ENCODE measurements at places on chromosomes 2 and 18.

- no peak for DNase-seq
Observed at GRCh38 chr2:235113854-235114253, 162.0 kb downstream of the SH3BP4 start.

DNA sequence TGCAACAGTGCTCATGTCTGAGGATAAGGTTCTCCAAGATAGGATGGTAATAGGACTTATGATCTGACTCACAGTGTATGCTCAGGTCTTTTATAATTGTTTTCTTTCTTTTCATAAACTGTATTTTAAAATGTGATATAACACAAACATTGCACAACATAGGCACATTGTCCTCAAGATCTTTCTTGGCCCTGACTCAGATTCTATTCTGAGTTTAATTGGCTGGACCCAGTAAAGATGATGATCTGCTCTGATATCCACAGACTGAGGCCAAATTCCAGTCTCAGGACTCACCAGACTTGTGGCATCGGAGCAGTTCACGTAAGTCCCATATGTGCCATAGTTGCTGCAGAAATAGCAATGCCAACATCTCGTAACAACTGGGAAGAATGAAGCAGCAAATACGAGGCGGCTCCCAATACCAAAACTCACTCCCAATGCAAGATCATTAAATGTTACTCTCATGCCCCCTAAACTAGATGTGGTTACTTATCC is 448.9 kb upstream of the SLC14A2 start:
- DNase-seq = no peak

GRCh38 chr2:54298514-54298913 is 42.5 kb upstream of the TSPYL6 start:
- DNase-seq = no peak

DNA sequence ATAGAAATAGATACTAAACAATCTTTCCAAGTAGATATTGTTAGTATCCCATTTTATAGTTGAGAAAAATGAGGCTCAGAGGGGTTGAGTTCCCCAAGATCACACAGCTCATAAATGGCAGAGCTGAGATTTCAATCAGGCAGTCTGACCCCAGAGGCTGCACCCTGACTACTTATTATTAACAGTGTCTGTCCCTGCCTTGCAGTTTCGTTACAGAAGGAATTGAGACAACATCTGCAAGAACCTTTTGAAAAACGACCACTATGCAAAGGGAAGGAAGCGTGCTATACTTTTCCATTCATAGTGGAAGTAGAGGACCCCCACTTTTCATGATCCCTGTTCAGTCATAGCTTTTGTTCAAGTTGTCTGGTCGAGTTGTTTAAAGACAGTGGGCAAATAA is 53.2 kb upstream of the SEC11C start:
- DNase-seq = no peak

- no peak for DNase-seq
Observed at GRCh38 chr2:97355887-97356286, 233.8 kb downstream of the ANKRD36B start.

DNA sequence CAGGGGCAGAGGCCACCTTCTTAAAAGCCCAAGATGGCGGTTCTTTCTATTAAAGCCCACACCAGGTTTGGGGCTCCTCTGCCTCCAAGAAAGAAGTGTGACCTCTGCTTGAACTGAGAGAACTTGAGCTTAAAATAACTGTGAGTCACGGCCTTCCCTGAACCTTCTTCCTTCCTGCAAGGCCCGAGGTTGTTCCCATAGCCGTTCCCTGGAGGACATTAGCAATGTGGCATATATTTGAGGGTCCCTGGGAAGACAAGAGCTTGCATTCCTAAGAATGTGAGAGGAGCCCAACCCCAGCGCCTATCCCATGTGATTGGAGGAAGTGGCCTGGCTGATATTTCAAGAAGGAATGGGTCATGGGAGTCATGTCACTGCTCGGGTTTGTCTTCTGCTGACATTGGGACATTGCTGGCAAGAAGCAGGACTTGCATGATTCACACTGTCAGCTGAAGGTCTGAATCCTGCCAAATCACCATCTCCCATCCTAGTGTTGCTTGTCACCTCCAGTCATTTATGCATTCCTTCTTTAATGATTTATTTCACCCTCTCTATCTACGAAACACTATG is 168.1 kb downstream of the TRIB2 start:
- no peak for DNase-seq

- DNase-seq = no peak
Observed at GRCh38 chr2:122736279-122736678, 980.8 kb downstream of the TSN start.

GRCh38 chr2:107132070-107132469 is 246.1 kb upstream of the ST6GAL2 start:
- no peak for DNase-seq

- DNase-seq = no peak
Observed at GRCh38 chr2:224433442-224433841, 31.5 kb upstream of the FAM124B start.

- no peak for DNase-seq
Observed at GRCh38 chr2:1658394-1659151, 85.7 kb downstream of the PXDN start.

DNA sequence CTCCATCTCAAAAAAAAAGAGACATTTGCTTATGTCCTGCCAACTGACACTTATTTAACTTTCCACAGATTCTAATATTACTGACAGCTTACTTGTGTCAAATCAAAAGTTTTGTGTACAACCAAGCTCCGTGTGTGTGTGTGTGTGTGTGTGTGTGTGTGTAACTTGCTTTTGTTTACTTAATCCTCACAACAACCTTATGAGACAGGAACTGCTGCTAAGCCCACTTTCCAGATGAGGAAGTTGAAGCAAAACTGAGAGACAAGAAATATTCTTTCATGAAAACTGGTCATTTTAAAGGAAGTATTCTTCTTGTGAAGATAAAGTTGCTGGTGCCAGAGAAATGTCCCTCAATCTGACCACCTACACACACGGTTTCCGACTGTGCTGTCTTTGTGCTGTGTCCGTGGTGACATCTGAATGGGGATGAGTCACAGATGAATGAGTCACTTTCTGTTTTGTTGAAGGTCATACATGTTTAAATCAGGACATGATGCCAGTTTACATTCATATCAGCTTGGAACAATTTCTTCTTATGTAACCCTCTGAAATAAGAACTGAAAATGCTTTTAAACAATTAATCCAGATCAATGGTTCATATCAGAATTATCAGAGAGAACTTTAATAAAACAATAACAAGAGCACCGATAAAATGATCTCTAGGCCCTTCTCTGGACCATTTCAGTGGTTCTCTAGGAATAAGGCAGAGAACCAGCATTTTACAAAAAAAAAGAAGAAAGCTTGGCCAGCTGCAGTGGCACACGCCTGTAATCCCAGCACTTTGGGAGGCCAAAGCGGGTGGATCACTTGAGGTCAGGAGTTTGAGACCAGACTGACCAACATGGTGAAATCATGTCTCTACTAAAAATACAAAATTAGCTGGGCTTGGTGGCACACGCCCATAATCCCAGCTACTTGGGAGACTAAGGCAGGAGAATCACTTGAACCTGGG is 95.5 kb downstream of the THNSL2 start:
- DNase-seq = peak; percentile 1

DNA sequence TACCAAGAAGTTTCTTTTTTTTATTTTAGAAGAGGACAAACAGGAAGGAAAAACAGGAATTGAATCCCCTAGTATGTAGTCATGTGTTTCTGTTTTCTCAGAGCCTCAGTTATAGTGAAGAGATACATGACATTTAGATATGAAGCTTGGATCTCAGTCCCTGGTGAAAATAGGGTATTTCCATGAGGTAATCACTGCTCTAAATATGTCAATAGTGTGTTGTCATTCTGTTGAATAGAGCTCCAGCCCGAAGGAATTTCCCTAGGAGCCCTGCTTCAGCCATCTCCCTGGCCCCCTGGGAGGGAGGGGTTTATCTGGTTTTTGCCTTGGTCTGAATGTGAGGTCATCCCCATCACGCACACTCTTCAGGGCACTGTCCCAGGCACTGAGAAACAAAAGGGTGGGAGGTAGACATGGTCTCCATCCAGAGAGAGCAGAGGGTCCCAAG is 47.1 kb upstream of the REL start:
- DNase-seq = peak; percentile 55

- no peak for DNase-seq
Observed at GRCh38 chr2:100238471-100238870, 83.8 kb downstream of the LONRF2 start.

- no peak for DNase-seq
Observed at GRCh38 chr2:60509066-60509465, 44.4 kb downstream of the BCL11A start.

GRCh38 chr2:39942950-39943349 is 163.9 kb upstream of the THUMPD2 start:
- no peak for DNase-seq

- no peak for DNase-seq
Observed at GRCh38 chr18:32048507-32049091, 30.0 kb downstream of the RNF125 start.

DNA sequence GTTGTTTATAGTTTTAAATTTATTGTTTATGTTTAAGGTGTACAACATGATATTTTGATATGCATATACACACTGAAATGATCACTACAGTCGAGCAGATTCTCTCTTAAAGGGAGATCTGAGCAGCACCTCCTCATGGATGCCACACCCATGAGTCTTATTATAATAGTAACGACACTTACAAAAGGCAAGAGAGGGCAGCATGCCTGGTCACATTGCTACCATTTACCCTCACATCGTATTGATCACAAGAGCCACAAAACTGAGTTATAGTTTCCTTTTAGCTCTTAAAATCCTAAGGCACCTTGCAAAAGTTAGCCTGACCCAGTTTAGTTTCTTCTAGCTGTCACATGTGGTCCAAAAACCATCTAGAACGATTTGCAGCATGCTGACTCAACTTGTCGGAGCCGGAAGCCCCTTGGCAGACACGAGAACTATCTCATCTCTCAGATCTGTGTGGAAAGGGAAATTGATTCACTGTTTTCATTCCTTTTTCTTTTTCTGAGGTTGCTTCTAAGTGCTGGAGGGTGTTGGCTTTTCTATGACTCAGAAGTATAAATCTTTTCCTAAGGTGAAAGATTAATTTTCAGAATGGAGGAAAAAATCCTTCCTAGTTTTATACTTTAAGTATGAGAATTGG is 85.3 kb downstream of the CDC42EP3 start:
- peak; percentile 64 for DNase-seq

DNA sequence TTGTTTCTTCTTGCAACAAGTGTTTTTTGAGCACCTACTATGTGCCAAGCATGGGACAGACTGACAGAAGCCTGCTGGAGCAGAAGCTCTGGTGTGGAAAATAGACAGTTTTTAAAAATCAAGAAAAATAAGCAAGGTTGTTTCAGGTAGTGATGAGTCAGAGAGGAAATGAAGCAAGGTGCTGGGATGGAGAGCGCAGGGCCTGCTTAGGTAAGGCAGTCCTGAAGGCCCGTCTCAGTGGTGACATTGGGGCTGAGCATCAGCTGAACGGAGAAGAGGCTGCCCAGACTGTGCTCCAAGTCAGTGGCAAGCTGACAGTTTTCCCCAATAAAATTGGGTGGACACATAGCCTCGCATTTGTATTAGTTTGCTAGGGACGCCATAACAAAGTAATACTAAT is 263.6 kb downstream of the SS18 start:
- DNase-seq = no peak

GRCh38 chr18:808502-808901 is 3.5 kb downstream of the YES1 start:
- no peak for DNase-seq

GRCh38 chr2:29587402-29588190 is 333.8 kb downstream of the ALK start:
- no peak for DNase-seq

DNA sequence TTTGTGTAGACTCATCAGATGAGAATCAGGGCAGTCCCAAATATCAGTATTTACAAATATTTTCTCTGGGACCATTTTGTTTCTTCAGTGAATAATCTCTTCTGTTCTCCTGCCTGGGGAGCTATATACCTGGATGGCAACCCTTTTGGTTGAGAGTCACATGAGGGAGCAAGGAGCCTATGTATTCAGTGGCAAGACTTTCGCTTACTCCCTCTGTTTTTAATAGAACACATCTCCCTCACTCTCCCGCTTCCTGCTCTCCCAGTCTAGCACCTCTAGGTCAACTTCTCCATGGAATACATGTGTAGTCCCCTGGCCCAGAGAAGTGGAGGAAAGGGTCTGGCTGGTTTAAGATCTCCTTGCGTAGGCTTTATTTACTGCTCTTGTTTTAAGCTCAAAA is 600.3 kb downstream of the CCDC85A start:
- no peak for DNase-seq

DNA sequence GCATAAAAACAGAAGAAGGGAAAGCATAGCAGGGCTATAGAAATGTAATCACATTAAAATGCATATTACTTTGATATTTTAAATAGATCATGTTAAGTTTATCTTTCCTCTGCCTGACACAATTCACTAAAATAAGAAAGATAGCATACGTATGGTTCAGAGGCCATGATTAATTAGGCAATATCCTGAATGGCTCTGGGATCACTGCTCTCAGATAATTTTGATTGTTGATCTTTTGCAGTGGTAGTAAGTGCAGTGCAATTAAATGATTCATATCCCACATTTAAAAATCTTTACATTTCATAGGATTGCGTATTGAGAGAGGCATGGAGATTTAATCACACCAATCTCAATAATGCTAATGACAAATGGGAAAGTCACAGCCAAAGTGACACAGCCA is 1040.7 kb downstream of the SOCS6 start:
- DNase-seq = no peak

DNA sequence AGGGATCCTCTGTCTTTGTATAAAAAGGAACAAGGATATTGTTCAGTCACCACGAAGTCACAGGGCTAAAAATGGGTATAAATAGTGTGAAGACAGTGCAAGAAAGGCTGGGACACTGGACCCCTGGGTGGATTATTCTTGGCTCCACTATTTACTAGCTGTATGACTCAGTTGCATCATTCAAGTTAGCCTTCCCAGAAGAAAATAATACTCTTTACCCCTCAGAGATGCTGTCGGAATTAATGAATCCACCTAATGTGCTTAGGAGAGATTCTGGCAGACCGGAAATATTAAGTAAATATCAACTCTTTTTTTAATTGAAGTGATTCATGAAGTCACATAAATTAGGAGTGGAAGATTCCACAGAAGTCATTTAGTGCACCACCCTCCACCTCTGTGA is 98.9 kb downstream of the SPHKAP start:
- no peak for DNase-seq

- no peak for DNase-seq
Observed at GRCh38 chr2:71254776-71255175, 27.9 kb upstream of the PAIP2B start.

- no peak for DNase-seq
Observed at GRCh38 chr2:227252831-227253230, 72.2 kb upstream of the MFF start.

DNA sequence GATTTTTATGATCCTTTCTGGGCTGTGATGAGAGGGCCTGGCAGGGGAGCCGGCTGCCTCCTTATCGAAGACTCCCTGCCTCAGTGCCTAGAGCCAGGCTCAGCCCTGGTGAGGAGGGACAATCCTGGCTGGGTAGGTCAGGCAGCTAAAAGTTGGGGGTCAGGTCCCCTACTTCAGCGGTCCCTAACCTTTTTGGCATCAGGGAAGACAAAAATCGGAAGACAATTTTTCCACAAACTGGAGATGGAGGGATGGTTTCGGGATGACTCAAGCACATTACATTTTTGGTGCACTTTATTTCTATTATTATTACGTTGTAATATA is 53.1 kb downstream of the HS1BP3 start:
- no peak for DNase-seq

GRCh38 chr2:14616342-14616741 is 16.2 kb upstream of the LRATD1 start:
- no peak for DNase-seq

GRCh38 chr18:62438018-62438329 is 84.9 kb upstream of the ZCCHC2 start:
- no peak for DNase-seq

GRCh38 chr18:11661430-11661829 is 27.6 kb upstream of the GNAL start:
- DNase-seq = no peak

All from GM12864 (cell line).